Mammary microvascular endothelial cell (primary cell): ENCODE measurements at places on chromosomes 1 and 21. TPM values are rescaled to one million over a fixed set of nuclear protein-coding genes. Genes with fewer than 3 reads are reported as not detected.

Gene PBX1
- total RNA-seq, result 2.5 and 3.3 TPM in 2 replicates

Gene KCTD3
- total RNA-seq, result 20.1 and 24.4 TPM in 2 replicates

Gene GRIK3
- total RNA-seq, result not detected in 2 replicates

Gene LENEP
- not detected in 2 replicates for total RNA-seq

Gene TEX38
- total RNA-seq, result not detected in 2 replicates

Gene KRTAP6-2
- total RNA-seq, result not detected in 2 replicates

Gene IL20
- not detected in 2 replicates for total RNA-seq

Gene INSRR
- total RNA-seq, result not detected in 2 replicates

Gene LCE2B
- not detected in 2 replicates for total RNA-seq

Gene FGGY
- total RNA-seq, result 4.4 and 4.7 TPM in 2 replicates

Gene NMNAT2
- total RNA-seq, result 1.3 and 4.1 TPM in 2 replicates

Gene GBP5
- 0.27 and 0.84 TPM in 2 replicates for total RNA-seq

Gene OR2T29
- not detected in 2 replicates for total RNA-seq

Gene RNU1-3
- under 0.01 TPM in 1 of 2 replicates, not detected in the other for total RNA-seq

Gene SPRTN
- total RNA-seq, result 13.5 and 17.1 TPM in 2 replicates

Gene OR6K6
- not detected in 2 replicates for total RNA-seq

Gene GSTM5
- total RNA-seq, result not detected in 2 replicates

Gene TLR5
- total RNA-seq, result 0.10 and 0.13 TPM in 2 replicates

Gene SERPINC1
- total RNA-seq, result 0.10 TPM in 1 of 2 replicates, not detected in the other

Gene PLA2G2C
- total RNA-seq, result not detected in 2 replicates

Gene CDCA8
- 31.5 and 34.0 TPM in 2 replicates for total RNA-seq
